ENCODE measurements at places on chromosomes 6 and 20.

DNA sequence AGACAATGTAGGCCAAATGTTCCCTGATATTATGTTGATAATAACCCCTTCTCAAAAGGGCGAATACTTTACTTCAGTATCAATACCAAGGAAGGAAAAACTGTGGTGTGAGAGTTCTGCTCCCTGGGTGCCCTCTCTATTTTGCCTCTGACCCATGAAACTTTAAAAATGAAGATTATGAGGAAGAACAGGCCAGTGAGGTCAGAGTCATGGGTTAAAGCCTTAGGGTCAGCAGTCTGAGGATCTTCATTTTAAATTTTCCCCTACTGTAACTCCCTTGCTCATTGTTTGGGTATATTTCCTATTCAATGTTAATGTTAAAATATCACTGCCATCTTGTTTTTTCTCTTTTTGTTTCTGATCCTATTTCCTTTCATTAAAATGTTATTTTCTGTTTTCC lies 47.9 kb downstream of the PRKN start:
- no peak for DNase-seq

DNA sequence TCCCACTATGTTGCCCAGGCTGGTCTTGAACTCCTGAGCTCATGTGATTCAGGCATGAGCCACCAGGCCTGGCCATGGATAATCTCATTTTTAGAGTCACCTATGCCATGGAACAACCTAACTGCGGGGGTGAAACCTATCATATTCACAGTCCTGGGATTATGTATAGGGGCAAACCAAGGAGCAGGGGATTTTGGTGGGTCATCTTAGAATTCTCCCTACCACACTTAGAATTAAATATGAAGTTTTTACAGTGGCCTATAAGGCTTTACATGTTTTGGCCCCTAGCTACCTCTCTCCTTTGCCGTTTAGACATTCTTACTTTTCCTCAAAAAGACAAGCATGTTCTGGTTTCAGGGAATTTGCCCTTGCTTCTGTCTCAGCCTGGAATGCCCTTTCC lies 20.6 kb upstream of the VEGFA start:
- DNase-seq: no peak

- no peak for DNase-seq
Measured at GRCh38 chr20:45266977-45267376, 12.6 kb upstream of the SLPI start.

GRCh38 chr6:125970760-125971159 lies 14.2 kb downstream of the HINT3 start:
- DNase-seq: no peak

GRCh38 chr20:13817342-13817741 lies 32.5 kb downstream of the NDUFAF5 start:
- DNase-seq: no peak

DNA sequence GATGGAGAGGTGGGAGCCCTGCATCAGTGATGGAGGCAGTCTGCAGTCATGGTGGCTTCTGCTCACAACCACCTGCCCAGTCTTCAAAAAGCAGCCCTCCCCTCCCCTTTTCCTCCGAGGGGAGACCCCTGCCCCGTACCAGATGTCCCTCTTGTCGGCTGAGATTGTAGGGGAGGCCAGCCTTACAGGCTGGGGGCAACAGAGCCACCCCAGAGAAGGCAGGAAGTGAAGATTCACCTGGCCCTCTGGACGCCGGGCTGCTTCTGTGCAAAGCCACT lies 4.5 kb downstream of the TNFRSF6B start:
- DNase-seq: no peak

DNA sequence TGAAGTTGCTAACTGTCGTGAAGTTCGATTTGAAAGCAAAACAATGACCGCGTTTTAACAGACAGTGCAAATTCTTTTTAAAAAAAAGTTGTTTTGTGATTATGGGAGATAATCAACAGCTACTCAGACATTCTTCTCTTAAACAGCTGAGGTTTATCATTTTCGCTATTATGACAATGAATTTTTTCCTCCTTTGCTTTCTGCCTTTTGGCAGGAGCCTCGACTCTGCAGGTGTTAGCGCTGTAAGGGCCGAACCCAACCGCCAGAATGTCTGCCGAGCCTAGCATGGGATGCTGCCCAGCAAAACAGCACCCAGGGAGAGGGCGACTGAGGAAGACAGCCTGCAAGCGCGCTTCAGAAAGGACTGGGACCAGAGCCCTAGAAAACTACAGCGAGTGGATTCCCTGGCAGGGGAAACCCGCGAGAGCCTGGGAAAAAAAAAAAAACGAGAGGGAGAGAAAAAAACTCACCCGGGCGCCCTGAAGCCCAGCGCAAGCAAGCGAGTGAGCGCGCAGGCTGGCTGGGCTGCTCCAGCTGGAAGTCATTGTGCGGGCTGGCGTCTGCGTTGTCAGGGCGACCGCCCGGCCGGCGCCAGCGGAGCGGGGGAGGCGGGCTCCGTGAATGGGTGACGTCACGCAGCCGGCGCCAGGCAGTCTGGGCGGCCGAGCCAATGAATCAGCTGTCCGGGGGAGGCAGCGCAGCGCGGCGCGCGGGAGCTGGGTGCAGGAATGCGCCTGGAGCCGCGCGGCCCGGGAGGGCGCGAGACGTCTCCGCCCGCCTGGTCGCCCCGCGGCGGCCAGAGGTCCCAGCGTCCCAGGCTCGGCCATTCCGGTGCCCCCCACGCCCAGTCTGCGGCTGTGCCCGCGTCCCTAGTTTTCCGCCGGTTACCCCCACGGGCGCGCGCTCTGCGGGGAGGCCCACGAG lies 32.7 kb upstream of the ID4 start:
- peak; percentile 94 for DNase-seq

DNA sequence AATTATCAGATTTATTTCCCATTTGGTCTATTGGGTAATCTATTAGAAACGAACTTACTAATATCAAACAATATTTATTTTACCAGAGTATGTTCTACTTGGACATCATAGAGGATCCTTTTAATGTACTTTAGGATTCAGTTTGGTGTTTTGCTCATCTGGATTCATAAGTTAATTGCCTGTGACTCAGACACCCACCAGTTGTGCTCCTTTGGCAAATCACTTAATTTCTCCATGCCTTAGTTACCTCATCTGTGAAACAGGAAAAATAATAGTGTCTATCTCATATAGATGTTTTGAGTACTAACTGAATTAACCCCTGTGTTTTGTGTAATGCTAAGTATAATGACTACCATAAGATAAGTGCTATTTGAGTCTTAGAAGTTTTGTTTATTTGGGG lies 292.1 kb downstream of the LAMA2 start:
- DNase-seq: no peak

- DNase-seq: peak; percentile 75
Measured at GRCh38 chr6:111872401-111873177, 663 bp downstream of the FYN start.

DNA sequence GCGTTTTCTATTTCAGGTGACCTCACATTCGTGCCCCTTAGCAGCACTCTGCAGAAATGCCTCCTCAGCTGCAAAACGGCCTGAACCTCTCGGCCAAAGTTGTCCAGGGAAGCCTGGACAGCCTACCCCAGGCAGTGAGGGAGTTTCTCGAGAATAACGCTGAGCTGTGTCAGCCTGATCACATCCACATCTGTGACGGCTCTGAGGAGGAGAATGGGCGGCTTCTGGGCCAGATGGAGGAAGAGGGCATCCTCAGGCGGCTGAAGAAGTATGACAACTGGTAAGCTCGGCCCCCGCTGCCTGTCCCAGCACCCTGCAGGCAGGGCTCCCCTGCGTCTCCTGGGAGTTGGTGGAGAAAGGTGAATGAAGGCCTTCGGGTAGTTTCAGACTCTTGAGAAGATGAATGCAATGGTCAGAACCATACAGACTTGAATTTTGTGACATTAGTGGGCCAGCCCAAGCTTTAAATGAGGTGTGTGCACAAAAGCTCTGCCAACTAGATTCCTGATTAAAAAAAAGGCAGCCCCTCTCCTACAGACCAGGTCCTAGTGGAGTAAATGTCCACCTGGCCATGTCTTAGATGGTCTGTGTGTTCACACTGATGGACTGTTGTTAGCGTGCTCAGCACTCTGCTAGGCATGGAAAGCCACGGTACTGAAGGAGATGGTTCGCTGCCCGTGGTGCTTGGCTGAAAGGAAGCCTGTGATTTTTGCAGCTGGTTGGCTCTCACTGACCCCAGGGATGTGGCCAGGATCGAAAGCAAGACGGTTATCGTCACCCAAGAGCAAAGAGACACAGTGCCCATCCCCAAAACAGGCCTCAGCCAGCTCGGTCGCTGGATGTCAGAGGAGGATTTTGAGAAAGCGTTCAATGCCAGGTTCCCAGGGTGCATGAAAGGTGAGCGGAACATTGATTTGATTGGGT lies 708 bp downstream of the PCK1 start:
- no peak for DNase-seq

- no peak for DNase-seq
Measured at GRCh38 chr6:157123234-157123633, 200.1 kb downstream of the TMEM242 start.

GRCh38 chr6:73006146-73006545 lies 219.2 kb downstream of the KHDC1L start:
- DNase-seq: no peak

DNA sequence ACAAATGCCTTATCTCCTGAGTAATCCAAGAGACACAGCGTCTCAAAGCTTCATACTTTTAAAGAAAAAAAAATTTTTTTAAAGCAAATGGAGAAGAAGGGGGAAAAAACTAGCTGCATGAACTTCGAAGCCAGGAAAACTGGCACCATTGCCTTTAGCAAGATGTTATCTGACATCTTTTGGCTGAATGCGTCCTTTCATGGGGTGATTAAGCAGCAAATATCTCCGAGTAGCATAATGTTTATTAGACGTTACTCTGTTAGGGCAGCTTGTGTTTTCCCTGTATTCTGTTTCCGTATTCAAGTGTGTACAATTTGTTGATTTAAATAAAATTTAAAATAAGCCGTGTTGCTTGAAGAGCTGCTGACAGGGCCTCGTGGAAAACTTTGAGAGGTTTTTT lies 76.5 kb upstream of the TSHZ2 start:
- no peak for DNase-seq

DNA sequence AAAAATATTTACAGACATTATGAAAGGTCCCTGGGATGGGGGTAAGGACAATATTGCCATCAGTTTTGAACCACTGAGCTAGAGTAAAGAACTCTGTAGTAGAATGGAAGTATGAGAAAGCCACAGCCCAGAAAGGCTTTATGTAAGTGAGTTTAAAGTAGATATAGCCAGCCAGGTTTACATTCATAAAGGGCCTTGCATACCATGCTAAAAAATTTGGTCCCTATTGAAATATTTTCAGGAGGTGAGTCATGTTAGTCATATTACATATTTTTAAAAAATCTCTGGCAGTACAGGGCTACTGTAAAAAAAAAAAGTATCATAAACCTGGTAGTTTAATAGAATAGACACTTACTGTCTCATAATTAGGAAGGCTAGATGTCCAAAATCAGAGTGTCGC lies 3.5 kb downstream of the ZKSCAN8 start:
- DNase-seq: no peak

DNA sequence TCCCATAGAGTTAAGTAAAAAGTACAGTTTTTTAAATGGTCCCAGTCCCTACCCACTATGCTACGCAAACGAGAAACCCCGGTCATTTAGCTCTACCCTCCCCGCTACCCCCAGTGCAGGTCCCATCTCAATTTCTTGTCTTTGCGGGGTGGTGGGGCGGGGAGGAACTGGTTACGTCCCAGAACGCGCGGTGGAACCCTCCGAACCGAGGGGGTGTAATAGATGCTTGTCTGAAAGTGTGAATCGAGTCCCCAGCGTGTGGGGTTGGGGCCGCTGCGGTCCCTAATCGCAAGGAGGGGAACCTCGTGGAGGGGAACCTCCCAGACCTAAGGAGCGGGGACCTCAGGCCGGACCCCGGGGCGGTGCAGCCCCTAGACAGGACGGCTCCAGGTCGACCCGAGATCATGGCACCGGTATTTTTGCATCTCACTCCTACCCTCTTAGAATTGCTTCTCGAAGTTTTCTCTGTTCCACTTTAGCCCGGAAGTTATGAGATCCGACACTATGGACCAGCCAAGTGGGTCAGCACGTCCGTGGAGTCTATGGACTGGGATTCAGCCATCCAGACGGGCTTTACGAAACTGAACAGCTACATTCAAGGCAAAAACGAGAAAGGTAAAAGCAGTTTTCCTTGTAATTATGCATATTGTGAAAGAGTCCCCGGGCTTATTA lies 779 bp downstream of the HEBP2 start:
- peak; percentile 84 for DNase-seq

GRCh38 chr6:133567636-133568035 lies 321.3 kb upstream of the TCF21 start:
- DNase-seq: no peak

DNA sequence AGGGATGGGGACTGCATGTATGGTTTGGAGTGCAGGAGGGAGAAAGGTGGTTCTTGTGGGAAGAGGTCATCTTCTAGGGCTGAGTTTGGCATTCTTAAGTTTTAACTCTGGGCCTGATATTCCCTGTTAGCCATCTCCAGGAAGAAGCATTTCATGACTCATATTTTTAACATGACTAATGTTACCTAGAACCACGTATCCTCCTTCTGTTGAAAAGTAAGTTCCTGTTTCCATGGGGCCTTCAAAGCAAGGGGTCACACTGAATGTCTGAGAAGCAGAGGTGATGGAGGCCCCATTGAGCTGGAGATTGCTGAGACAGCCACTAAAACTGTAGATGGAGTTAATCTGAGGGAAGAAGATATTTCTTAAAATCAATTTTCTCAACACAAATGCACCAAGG lies 30.2 kb downstream of the FAM229B start:
- DNase-seq: no peak

DNA sequence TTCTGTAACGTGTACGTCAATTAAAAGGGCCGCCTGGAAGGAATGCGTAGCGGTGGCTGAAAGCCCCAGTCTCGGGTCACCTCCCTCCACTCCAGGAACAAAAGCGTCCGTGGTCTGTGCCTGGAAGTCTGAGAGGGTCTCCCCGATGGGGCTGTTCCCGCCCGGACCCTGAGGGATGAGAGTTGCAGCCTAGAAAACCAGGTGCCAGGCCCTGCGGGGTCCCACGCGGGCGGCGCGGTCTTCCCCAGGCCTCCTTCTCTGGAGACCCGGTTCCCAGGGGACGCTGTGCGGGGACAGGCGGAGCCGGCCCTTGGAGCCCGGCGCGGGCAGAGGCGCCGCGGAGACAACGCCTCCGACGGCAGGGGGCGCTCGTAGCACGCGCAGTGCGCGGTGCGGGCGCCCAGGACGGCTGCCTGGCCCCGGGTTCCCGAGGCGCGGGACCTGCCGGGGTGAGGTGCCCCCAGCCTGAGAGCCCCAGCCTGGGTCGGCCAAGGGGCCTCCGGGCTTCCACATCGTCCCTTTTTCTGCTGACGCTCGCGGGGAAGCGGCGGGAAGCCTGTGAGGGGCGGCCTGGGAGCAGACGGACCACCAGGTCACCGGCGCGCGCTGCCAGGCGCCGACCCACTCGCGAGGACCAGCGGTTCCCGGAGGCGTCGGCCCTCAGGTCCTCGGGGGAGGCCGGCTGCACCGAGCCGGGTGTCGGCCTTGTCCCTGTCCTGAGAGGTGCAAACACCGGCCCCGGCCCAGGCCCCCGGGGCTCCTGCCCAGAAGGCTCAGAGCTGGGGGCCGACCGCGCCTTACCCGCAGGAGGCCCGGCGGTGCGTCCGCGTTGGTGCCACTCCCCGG lies 5.3 kb upstream of the FOXC1 start:
- DNase-seq: no peak

DNA sequence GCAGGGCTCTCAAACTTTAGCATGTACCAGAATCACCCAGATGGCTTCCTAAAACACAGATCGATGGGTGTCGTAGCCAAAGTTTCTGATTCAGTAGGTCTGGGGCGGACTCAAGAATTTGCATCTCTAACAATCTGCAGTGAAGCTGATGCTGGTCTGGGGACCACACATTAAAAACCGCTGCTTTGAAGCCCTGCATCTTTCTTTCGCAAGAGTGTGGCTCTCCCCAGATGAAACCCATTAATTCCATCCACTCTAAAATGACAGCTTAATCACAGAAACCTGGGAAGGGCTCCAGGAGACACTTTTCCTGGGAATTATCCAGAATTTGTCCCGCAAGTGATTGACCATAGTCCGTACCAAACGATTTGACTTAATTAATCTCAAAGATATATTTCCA lies 319.8 kb upstream of the PLCB4 start:
- no peak for DNase-seq
